ENCODE measurements at places on chromosomes 16 and 17. TPM values are rescaled to one million over a fixed set of nuclear protein-coding genes. Genes with fewer than 3 reads are reported as not detected.

DNA sequence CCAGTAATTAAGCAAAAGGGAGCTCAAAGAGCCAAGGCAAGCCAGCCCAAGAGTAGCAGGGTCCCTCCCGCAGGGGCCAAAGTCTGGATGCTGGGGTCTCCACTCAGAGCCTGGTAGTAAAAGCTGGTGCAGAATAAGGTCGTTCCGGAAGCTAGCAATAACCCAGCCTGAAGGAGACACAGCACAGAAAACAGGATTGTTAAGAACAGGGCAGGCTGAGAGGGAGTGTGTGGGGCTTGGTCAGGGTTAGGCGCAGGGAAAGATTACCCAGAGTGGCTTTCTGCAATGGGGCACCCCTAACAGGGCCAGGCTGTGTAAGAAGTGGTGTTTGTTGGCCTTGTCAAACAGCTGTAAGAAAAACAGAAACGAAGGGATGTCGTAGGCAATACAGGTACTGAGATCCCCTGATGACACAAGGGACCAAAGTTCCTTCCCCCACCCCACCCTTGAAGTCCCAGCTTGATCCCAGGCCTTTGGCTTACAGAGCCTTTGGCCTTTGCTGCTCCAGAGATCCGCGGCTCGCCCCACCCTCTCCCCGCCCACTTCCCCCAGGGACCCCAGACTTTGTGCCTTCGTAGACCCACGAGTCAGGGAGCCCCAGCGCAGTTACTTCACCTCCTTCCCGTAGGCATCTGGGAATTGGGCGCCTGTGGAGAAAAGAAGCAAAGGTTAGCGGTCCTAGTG, 712 bp downstream of the TMEM256 start:
- H3K27me3 ChIP-seq = peaks cover 8% of the 10 kb centered on the region
- peak overlapping the region; percentile 84 for H3K27ac ChIP-seq
- peak overlapping the region; percentile 93 for H3K4me3 ChIP-seq
- no peaks in the 10 kb centered on the region for H3K36me3 ChIP-seq
- no peak for DNase-seq
- peaks cover 2% of the 10 kb centered on the region for H3K4me1 ChIP-seq

DNA sequence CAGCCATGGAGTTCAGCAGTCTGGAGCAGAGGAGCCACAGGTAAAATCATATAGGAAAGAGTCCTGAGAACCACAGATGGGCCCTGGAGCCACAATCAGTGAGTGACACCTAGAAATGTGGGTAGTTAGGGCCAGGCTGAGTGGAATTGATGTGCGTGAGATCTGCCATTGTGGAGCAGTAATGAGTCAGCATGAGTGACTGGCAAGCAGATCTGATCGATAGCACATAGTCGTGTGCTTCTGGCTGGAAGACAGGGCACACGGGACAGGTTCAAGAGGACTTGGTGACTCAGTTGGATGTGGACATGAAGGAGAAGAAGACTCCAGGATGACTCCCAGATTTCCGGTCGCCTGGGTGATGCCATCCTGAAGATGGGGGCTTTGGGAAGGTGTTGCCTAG, 12.3 kb downstream of the ADORA2B start:
- no peak for DNase-seq
- H3K4me1 ChIP-seq = peaks cover 11% of the 10 kb centered on the region
- H3K27me3 ChIP-seq = peaks cover 9% of the 10 kb centered on the region

GRCh38 chr17:61579347-61579746, 11.7 kb downstream of the NACA2 start:
- H3K4me1 ChIP-seq = no peaks in the 10 kb centered on the region
- no peaks in the 10 kb centered on the region for H3K27me3 ChIP-seq
- no peak overlapping the region for H3K27ac ChIP-seq
- DNase-seq = no peak

GRCh38 chr16:49564496-49565229, 191.1 kb downstream of the C16orf78 start:
- no peaks in the 10 kb centered on the region for H3K4me1 ChIP-seq
- no peak for DNase-seq
- no peak overlapping the region for H3K4me3 ChIP-seq
- no peaks in the 10 kb centered on the region for H3K36me3 ChIP-seq
- peaks cover 7% of the 10 kb centered on the region for H3K27me3 ChIP-seq

DNA sequence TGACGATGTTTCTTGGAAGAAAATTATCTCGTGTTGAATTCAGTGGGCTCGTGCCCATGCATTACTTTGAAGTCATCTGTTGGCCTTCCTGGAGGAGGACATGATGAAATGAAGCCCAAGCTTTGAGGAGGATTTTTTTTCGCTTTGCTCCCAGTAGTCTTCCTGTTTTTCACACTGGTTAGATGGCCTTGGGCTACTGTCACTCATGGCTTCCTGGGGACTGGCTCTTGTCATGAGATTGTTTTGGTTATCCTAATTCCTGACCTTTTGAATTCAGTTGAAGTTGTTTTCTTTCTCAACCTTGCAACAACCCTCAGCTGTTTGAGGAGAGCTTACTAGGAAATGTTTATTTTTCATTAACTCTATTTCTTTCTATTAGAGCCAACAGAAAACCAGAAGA, 430.7 kb downstream of the HS3ST3B1 start:
- no peaks in the 10 kb centered on the region for H3K36me3 ChIP-seq
- no peak overlapping the region for H3K4me3 ChIP-seq
- no peaks in the 10 kb centered on the region for H3K4me1 ChIP-seq
- H3K27me3 ChIP-seq = no peaks in the 10 kb centered on the region
- no peak overlapping the region for H3K27ac ChIP-seq
- no peak for DNase-seq

DNA sequence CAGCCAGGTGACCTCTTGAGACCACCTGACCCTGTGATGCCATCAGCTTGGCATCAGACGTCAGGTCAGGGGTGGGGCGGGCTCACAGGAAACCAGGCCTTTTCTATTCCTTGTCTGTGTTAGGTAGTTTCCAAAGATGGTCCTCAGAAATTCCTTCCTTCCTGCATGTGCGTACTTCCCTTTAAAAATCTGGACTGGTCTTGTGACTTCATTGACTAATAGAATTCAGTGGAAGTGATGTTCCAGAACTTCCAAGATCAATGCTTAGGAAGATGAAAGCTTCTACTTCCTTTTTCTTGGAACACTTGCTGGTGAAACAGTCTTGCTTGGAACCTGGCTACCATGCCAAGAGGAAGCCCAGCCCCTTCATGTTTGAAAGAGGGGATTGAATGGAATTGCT, 10.0 kb upstream of the N4BP1 start:
- no peak for DNase-seq
- no peak overlapping the region for H3K27ac ChIP-seq
- no peaks in the 10 kb centered on the region for H3K27me3 ChIP-seq
- H3K4me3 ChIP-seq = no peak overlapping the region

GRCh38 chr16:88917915-88918627, 51.6 kb upstream of the PABPN1L start:
- peaks cover 2% of the 10 kb centered on the region for H3K4me1 ChIP-seq
- no peak overlapping the region for H3K27ac ChIP-seq
- no peaks in the 10 kb centered on the region for H3K27me3 ChIP-seq

GRCh38 chr17:7774055-7774521, 56.5 kb downstream of the DNAH2 start:
- no peaks in the 10 kb centered on the region for H3K4me1 ChIP-seq
- H3K27ac ChIP-seq = no peak overlapping the region
- no peak for DNase-seq
- H3K27me3 ChIP-seq = peaks cover 54% of the 10 kb centered on the region
- no peaks in the 10 kb centered on the region for H3K36me3 ChIP-seq
- no peak overlapping the region for H3K4me3 ChIP-seq

DNA sequence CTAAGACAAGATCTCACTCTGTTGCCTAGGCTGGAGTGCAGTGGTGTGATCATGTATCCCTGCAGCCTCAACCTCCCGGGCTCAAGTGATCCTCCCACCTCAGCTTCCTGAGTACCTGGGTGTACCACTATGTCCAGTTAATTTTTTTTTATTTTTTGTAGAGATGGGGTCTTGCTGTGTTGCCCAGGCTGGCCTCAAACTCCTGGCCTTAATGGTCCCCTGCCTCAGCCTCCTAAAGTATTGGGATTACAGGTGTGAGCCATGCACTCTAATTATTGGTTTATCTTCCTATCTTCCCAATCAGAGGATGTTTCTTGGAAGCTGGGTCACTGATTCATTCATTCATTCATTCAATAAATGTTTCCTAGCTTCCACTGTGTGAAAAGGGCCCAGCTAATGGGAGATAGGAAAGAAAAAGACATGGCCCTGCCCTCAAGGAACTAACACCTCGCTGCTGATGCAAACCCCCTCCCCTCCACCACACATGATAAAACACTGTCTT, 8.5 kb downstream of the ASPHD1 start:
- no peak overlapping the region for H3K4me3 ChIP-seq
- no peaks in the 10 kb centered on the region for H3K27me3 ChIP-seq
- no peak overlapping the region for H3K27ac ChIP-seq
- H3K4me1 ChIP-seq = no peaks in the 10 kb centered on the region

- no peaks in the 10 kb centered on the region for H3K36me3 ChIP-seq
- no peak overlapping the region for H3K27ac ChIP-seq
- peaks cover 19% of the 10 kb centered on the region for H3K4me1 ChIP-seq
- DNase-seq = no peak
These were observed 5.3 kb downstream of the PRR15L start for GRCh38 chr17:47952171-47953021.

- H3K4me3 ChIP-seq = no peak overlapping the region
- no peaks in the 10 kb centered on the region for H3K4me1 ChIP-seq
- H3K36me3 ChIP-seq = no peaks in the 10 kb centered on the region
- DNase-seq = no peak
- H3K27ac ChIP-seq = no peak overlapping the region
These were observed 116.3 kb downstream of the USP22 start for GRCh38 chr17:20926532-20926931.

DNA sequence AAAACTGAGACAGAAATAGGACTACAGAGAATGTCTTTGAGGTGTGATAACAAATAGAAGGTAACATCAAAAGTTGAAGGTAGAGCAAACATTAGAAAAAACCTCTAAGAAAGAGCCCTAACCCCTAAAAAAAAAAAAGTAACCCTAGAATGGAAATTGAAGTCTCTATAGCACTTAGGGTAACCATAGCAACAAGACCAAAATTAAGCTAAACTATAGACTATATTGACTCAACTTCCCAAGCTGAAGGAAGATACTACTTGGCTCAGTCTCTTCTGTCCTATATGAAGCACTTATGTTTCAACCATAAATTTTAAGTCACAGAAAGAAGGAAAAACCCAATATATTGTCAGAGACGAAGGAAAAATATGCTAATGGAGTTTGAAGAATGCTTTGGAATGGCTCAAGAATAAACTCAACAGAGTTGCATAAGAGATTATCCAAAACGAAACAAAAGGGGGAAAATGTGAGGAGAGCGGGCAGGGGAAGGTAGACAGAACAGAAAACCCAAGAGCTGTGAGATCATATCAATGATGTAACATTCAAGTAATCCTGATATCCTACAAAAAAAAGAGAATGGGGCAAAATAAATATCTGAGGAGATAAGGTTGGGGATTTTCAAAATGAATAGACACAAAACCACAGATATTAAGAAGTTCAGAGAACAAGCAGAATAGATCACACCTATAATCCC, 88.4 kb downstream of the USP32 start:
- H3K36me3 ChIP-seq = no peaks in the 10 kb centered on the region
- no peaks in the 10 kb centered on the region for H3K27me3 ChIP-seq
- DNase-seq = no peak
- H3K4me3 ChIP-seq = no peak overlapping the region
- H3K27ac ChIP-seq = no peak overlapping the region

DNA sequence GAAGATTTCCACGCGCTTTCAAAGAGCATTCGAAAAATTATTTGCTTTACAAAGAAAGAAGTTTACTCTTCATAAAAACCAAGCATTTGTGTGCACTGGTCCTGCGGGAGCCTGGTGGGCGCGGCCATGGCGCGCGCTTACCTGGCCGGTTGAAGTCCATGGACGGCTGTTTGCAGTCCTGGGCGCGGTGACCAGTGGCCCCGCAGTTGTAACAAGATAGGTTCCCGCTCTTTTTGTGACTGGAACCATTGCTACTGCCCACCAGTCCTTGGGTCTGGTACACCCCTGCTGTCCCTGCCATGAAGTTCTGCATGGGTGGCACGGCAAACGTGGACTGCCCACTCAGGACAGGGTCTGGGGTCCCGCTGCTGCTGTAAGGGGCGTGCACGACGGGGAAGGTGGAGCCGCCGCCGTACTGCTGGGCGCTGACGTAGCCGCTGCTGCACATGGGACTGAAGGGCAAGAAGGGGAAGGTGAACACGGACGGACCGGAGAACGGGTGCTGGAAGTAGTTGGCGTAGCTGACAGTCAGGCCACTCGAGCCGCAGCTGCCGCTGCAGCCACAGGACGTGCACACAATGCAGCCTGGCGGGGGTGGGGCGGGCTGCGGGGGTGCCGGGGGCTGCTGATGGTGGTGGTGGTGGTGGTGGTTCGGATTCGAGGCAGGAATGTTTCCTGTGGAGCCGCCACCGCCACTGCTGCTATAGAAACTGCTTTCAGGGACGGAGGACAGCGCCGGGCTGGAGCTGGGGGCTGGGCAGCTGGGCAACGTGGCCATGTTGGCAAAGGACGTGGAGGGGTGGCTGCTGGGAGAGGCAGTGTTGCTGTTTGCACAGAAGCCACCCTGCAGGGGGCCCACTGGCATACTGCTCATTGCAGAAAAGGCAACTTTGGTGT, 19.5 kb downstream of the MAP1LC3B start:
- no peak overlapping the region for H3K27ac ChIP-seq
- no peak for DNase-seq
- no peaks in the 10 kb centered on the region for H3K27me3 ChIP-seq
- H3K4me1 ChIP-seq = no peaks in the 10 kb centered on the region

DNA sequence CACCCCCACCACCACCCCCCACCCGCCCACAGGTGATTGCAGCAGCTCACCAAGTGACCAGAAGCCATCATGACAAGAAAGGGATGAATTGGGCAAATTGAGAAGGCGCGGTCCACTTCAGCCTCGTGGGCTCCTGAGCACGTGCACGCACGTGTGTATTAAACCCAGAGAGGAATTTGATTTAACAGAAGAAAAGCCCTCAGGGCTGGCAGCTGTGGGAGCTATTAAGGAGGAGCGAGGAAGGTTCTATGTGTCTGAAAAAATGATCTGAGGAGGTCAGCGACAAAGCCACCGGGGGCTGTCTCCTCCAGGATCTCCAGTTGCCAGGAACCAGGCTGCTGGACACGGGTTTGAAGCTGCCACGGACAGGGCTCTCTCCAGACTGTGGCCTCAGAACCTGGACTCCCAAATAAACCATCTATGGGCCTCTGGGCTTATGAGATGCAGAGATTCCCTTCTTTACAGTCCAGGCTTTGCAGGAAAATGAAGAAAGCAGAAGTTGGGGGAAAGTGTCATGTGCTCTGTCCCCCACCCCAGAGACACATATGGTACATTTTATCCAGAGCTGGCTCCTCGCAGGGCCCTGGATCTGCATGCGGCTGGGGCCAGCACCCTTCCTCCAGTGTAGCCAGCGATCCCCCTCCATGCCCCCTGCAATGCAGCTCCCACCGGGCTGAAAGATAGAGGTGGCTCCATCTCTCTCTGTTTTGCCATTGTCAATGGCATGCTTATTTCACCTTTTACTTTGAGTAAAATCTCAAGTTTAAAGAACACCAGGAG, 219.7 kb upstream of the RPL38 start:
- H3K36me3 ChIP-seq = no peaks in the 10 kb centered on the region
- H3K27ac ChIP-seq = no peak overlapping the region
- H3K4me3 ChIP-seq = no peak overlapping the region
- peaks cover 4% of the 10 kb centered on the region for H3K4me1 ChIP-seq
- no peaks in the 10 kb centered on the region for H3K27me3 ChIP-seq
- no peak for DNase-seq

- no peak overlapping the region for H3K4me3 ChIP-seq
- H3K27ac ChIP-seq = no peak overlapping the region
- DNase-seq = no peak
These were observed 74.1 kb upstream of the IRX3 start for GRCh38 chr16:54360681-54361080.

PSMD3 gene
- 63.5 TPM for total RNA-seq

CALB2 gene
- total RNA-seq = not detected

HSPB9 gene
- total RNA-seq = 0.18 TPM

SULT1A2 gene
- 0.30 TPM for total RNA-seq

TEDC2 gene
- total RNA-seq = 1.4 TPM

SCGB1C2 gene
- total RNA-seq = not detected

ACSF3 gene
- total RNA-seq = 78.7 TPM

TMEM238L gene
- total RNA-seq = not detected

TNP2 gene
- total RNA-seq = not detected

OR3A2 gene
- 2.9 TPM for total RNA-seq

Measured in T-cell (primary cell).